Effector CD4-positive, alpha-beta T cell (primary cell): ENCODE measurements at places on chromosomes 3 and 15.

- no peak for DNase-seq
Measured at GRCh38 chr15:64856429-64857145, 14.9 kb downstream of the PLEKHO2 start.

DNA sequence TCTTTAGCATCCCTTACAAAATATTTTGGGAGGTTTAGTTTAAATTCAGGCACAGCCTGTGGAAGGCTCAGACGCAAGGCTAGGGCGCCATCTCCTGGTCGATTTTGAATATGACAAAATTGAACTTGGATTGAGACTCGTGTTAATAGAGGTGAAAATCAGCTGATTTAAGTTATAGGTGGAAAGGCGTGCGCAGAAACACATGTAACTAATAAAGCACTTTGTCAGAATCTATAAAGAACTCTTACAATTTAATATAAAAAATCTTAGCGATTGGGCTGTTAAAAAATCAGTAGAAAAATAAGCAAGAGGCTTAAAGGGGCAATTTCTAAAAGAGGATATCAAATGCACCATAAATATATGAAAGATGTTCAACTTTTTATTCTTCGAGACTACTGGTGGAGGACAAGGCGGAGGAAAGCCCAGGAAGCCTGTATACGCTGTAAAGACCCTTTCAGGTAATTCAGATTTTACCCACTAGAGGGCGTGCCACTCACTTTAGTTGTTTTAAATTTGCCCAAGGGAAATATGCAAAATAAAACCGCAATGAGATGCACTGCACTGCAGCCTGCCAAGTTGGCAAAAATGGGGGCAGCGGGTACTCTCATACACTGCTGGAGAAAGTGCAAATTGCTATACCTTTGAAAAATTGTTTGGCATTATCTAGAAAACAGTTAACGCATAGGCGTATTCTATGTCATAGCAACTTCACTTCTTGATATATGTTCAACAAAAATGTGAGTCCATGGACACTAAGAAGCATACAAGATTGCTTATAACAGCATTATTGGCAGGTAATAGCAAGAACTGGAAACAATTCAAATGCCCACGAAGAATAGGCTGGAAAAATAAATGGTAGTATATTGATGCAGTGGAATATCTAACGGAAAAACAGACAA is 64.7 kb downstream of the SLC30A4 start:
- peak; percentile 79 for DNase-seq

DNA sequence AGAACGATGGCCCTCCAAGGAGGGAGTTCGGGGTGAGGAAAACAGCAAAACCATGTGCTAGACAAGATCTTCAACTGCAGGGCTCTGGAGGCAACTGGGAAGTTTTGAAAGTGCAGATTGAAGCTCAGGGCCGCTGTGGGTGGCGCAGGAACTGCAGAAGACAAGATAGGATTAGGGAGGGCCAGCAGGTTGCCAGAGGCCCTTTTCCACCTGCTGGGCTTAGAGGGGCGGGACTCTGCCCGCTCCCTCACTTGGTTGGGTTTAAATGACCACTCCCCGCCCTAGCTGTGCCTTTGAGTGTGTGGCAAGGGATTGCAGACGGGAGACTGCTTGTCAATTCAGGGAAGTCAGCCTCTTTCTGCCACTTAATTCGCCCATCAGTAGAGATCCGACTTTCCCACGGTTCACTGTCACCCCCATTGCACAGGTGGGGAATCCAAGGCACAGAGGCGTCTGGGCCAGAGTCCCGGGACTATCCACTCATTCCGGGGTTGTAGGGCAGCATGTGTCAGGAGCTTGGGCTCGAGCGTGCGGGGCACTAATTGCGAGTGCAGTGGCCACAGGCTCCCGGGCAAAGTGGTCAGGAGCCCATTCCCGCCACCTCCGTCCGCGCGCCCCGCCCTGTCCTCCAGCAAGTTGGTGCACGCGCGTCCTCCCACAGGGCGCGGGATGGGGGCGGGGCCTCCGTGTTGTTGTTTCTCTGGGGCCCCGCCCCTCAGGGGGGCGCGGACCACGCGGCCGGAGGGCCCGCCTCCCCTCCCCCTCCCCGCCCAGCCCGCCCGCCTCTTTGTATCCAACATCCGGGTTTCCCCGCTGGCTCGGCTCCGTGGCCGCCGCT is at the start of gene ACVR2B:
Gene ACVR2B (plus strand): TSS at position 816 of the 838 bp plus-strand sequence. CDS start 433 bp downstream, outside the sequence.
- peak; percentile 35 for DNase-seq

DNA sequence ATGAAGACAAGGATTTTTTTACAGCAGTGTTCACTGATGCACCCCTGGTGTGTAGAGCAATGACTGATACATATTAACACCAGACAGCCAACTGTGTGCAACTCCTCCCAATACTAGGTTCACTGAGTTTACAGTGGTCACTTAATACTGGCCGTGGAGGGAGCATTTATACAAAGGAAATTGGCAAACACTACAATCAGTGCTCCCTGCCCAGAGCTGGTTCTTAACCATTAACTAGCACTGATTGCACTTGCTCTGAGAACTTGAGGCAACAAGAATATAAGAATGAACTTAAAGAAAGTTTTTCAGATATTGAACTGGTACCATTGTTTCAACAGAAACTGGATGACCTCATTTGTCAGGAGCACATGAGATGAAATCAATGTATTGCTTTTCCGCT is 110.6 kb downstream of the MAGI1 start:
- no peak for DNase-seq

- DNase-seq, result no peak
Measured at GRCh38 chr3:124431331-124431994, 298.8 kb upstream of the UMPS start.

DNA sequence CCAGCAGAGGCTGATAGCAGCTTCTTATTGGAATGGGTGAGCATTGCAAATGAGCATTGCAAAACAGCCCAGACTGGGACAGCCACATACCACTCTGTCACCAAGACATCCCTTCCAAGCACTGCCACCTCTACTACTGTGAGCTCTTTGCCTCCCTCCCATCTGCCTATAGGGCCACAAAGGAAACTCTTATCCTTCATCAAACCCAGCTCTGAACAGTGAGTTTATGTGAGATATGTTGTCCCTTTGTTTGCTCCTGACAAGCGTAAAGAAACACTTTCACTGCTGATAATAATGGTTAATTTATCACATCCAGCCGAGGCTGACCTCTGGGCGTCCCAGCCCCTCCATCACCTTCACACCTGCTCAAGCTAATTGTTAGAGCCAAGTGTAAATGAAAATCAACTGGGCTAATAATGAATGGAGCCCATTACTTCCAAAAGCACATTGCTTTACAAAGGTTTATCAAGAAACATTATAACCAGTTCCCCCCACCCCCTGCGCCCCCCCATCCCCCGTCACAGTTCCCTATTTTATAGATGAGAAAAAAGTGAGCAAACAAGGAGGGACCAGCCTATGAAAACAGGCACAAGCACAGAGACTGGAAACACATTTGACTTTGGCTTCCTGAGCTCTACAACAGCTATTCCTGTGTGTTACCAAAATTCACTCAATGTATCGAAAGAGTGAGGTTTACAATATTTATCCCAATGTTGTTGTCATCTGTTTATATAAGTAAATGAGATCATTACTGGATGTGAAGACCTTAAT is 146.3 kb downstream of the ANXA2 start:
- no peak for DNase-seq

DNA sequence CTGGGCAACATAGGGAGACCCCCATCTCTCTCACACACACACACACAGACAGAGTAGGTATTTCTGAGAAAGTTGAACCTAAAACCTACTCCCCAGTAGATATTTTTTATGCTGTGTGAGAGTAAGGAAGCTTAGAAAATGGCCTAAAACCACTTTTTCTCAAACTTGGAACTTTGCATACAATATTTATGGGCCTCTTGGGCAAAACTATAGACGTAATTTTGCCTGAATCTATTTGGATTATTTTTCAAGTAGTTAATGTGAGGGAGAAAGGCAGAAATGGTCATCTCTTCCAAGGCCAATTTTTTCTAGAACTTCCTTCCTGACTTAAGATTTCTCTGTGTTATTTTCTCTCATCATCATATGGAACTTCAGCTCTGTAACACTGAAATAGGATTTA is 81.7 kb downstream of the ZNF609 start:
- no peak for DNase-seq

DNA sequence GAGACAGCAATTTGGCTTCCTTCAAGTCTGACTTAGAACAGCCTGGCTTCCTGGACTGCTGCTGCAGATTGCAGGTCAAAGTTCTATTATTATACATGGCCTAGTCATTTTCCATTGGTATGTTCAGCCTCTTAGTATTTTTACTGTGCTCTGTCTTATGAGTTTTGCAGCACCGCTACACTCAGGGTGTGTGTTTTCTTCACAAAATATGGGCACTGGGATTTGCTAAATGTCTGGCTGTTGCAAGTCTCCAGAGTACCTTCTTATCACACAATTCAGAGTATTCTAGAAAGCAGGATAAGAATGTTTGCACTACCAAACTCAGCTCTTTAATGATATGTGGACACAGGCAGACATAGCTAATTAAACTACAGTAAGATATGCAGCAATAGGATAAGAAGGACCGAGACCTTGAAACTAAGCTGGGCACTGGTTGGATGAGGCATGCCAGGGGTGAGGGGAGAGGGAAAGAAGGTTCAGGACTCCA is 203.0 kb upstream of the PDZRN3 start:
- no peak for DNase-seq

DNA sequence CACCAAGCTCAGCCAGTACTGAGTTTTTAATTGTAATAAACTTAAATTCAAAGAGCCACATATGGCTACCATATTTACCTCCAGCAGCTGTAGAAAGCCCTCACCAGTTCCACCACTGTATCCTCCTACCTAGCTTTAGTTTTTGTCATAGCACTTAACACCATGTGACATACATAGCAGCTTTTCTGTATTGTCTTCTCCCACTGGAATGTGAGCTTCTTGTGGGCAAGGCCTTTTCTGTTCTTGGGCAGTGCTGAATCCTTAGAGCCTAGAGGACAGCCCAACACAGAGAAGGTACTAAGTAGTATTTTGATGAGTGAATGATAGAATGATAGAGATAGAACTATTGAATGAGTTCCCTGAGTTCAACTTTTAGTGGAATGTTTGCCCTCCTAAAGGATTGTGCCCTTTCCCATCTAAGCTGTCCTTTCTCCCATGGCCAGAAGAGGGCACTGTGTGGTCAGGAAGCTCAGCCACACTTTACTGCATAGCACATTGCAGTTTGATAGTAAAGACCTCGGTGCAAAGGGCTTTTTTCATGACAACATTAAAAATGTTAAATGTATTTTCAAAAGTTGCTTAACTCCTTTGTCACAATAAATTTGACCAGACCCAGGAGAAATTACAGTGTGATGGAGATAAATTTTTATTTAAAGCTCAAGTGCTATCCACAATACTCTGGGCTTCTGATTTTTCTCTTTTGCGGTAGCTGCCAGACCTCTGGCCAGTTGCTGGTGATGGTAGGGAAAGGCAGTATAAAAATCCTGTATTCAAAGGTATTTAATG is 115.8 kb downstream of the GHSR start:
- peak; percentile 43 for DNase-seq

DNA sequence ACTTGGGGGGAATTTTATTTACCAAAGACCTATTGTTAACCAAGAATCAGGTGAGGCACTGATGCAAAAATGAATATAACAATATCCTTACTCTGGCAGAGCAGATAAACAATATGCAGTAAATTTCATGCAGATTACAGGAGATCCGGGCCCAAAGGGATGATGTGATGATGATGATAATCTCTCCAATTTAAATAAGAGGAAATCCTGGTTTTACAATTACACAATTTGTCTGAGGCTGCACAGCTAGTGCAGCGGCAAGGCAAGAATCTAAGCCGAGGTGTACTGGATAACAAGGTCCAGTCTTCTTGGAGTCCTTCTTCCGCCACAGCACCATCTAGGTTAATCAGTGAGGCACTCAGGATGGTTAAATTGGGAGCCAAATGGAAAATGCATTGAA is 2.4 kb upstream of the MESD start:
- no peak for DNase-seq

- no peak for DNase-seq
Measured at GRCh38 chr3:43873723-43874122, 183.0 kb downstream of the ABHD5 start.

DNA sequence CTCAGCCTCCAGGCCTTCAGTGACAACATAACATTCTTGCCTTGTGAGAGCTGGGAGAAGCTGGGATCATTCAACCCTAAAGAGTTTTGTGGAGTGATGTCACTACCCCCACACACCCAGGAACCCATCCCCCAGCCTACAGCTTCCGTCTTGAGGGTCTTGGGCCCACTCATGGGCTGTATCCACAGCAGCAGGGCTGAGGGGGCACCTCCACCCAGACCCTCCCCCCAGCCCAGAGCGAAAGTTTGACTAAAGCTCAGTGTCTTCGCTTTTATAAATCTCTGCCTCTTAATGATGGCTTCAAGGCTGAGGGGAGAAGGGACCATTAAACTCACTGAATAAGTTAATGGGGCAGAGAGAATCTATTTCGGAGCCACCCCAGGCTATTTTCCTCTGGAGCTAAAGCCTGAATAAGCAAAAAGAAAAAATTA is 23.8 kb downstream of the NTRK3 start:
- no peak for DNase-seq

DNA sequence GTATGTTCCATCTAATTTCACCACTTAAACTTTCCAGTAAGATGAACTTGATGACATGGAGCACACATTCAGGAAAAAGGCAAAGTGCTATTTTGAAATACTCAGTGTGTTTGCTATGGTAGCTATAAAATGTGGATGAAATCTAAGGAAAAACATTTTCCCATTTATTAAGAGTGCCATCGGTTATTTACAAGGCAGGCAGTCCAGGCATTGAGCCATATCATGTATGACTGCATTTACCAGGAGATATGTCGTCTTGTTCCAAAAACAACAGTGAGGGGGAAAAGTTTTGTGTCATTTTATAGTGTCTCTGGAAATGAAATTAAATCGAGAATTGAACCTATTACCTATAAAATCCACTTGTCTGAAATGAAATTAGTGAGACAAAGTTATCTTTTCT is 13.7 kb downstream of the ANXA2 start:
- DNase-seq, result no peak

DNA sequence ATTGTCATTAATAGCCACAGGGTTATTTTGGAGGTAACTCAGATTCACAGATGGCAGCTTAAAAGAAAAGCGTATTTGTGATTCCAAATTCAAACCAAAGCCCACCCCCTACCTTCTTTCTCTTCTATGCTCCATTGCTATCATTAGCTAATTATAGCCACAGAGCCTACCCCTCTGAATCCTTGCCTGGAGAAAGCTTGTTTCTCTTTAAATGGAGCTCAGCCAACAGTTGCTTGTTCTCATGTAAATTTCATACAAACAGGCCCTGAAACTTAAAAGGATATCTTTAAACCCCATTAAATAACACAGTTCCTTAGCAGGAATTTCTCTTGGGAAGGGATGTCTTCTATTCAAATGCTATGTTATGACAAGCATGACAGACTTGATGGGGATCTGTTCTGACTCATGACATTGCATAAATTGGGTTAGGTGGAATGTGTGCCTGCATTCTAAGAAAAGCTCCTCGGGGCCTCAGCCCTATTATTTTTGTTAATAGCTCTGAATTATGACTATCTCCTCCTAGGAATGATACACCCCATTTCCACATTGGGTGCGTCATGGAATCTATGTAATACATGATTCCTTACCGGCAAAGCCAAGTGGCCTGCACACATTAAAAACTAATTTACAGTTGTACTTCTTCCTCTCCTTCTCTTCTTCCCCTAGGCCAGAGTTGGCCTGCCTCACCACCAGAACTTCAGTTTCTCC is 265.8 kb downstream of the TAFA4 start:
- no peak for DNase-seq
